ENCODE measurements at places on chromosomes 2 and 18. TPM values are rescaled to one million over a fixed set of nuclear protein-coding genes. Genes with fewer than 3 reads are reported as not detected.

- H3K4me3 ChIP-seq: no peak overlapping the region
- H3K36me3 ChIP-seq: peaks cover 6% of the 10 kb centered on the region
- no peaks in the 10 kb centered on the region for H3K4me1 ChIP-seq
- H3K27ac ChIP-seq: no peak overlapping the region
- H3K27me3 ChIP-seq: no peaks in the 10 kb centered on the region
- DNase-seq: no peak
These were observed 32.0 kb downstream of the IMPA2 start for GRCh38 chr18:12013186-12013916.

GRCh38 chr2:129793431-129793902 lies 186.0 kb upstream of the RAB6C start:
- H3K36me3 ChIP-seq: no peaks in the 10 kb centered on the region
- no peak overlapping the region for H3K4me3 ChIP-seq
- no peaks in the 10 kb centered on the region for H3K27me3 ChIP-seq
- no peak for DNase-seq

DNA sequence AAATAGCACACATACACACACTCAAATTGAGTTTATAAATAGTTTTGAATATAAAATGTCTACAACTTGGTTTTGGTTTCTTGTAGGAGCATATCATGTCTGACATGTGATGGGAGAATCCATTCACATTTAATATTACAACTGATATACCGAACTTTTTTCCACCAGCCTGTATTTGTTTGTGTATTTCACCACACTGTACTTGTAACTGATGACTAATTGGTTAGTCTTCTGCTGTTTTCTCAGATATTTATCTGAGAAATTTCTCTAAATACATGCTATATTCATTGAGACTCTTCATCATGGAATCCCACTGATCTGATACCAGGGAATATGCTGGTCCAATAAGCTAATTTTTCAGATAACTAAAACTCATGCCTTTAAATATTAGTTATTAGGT lies 56.3 kb upstream of the UBXN4 start:
- peaks cover 2% of the 10 kb centered on the region for H3K36me3 ChIP-seq
- no peaks in the 10 kb centered on the region for H3K27me3 ChIP-seq
- no peaks in the 10 kb centered on the region for H3K4me1 ChIP-seq
- no peak overlapping the region for H3K4me3 ChIP-seq
- no peak overlapping the region for H3K27ac ChIP-seq

- no peak overlapping the region for H3K27ac ChIP-seq
- no peak for DNase-seq
- no peaks in the 10 kb centered on the region for H3K4me1 ChIP-seq
- H3K36me3 ChIP-seq: no peaks in the 10 kb centered on the region
- no peak overlapping the region for H3K4me3 ChIP-seq
These were observed 154.9 kb downstream of the AQP4 start for GRCh38 chr18:26710470-26711096.

- H3K4me1 ChIP-seq: no peaks in the 10 kb centered on the region
- no peaks in the 10 kb centered on the region for H3K27me3 ChIP-seq
- DNase-seq: no peak
These were observed 64.9 kb downstream of the EML4 start for GRCh38 chr2:42233976-42234441.

Gene SLC4A5
- total RNA-seq: 9.5 TPM
